ENCODE measurements at places on chromosomes 7 and 10. TPM values are rescaled to one million over a fixed set of nuclear protein-coding genes. Genes with fewer than 3 reads are reported as not detected.
A peak's percentile ranks its signal among the peaks of the same experiment; 100 is the strongest.

AMPH gene
- 1.6 TPM for polyA plus RNA-seq

DNA sequence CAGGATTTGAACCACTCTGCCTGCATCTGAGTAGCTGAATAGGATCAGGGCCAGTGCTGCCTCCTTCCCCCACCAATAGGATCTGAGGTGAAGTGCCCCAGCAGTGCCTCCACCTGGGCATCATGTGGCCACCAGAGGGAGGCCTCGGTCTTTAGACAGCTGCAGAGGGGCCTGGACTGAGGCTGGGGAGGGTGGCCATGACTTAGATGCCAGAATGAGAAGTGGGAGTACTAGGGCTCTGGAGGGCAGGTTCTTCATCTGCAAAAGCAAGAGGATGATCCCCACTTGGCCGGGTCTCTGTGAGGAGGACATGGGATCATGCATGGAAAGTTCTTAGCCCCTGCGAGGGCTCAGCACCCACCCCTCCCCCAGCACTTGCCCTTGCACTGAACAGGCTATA is 56.9 kb downstream of the NEUROG3 start:
- DNase-seq, result no peak

CYP2C18 gene
- not detected for polyA plus RNA-seq

GRCh38 chr10:119235356-119235755 is 28.0 kb downstream of the GRK5 start:
- no peak for DNase-seq

ASL gene
- polyA plus RNA-seq, result 57.2 TPM

GRCh38 chr10:77989081-77989724 is 40.1 kb downstream of the POLR3A start:
- DNase-seq, result no peak

- DNase-seq, result no peak
These were observed 52.8 kb upstream of the GPR26 start for GRCh38 chr10:123613346-123613850.

DNA sequence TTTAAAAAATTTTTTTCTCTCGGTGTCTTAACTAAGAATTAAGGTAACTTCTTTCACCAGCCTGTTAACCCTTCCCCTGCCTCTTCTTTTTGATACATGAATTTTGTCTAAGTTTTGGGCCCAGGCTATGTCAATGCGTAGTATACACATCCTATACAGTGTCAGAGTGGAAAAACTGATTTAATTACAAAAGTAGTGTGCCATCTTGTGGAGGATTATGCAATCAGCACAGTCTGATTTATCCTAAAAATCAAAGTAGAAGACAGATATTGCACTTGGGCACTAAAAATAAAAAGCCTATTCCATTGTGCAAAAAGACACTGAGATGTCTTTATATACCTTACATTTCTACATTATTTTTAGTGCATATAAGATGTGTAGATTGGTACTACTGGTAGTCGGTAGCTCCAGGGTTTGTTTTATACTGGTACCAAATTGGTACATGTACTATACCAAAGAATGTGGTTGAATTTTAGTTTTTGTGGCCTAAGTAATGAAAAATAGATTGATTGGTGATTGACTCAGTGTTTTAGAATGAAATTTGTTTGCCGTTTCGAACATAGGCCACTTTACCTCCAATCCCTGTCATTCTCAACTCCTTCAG is 96.6 kb downstream of the MKLN1 start:
- no peak for DNase-seq

DNA sequence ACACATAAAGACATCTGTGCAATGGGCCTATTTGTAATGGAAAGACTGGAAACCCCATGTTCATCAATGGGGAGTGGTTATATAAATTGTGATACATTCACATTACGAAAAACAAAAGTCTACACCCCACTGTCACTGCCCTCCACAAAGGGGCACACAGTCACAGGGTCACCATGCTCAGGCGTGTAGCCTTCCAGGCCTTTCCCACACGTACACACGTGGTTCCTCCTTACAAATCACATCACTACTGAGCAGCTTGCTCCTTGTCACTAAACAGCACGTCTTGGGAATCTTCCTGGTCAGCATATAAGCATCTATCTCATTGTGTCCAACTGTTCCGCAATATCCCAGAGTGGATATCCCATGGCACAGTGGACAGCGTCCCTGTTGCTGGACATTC is 163.1 kb downstream of the SLIT1 start:
- DNase-seq, result no peak

- no peak for DNase-seq
These were observed 44.4 kb downstream of the AOC1 start for GRCh38 chr7:150896562-150897209.

DNA sequence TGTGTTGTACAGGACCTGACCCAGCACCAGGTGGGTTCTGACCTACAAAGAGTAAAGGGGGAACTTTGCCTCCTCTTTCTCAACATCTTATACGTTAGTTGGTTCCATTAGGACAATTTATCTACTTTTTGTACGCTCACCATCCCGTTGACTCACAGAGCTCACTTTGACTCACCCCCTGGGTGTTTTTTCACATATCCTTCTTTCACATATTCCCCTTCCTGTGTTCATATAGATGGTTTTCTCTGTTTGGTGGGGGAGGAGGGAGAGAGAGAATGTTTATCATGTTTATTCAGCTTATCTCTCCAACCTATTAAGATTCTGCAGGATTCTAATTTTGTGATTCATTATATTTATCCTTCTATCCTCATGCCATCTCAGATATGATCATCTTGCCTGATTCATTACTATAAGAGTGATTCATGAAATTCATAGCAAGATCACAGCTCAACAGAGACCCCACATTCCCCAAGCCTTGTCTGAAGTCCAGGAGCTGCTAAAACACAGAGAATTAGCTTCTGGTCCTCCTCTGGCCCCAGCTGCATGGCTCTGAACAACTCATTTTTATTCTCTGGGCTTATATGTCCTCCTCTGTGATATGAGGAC is 37.2 kb downstream of the PRSS2 start:
- no peak for DNase-seq

PLCE1 gene
- 3.7 TPM for polyA plus RNA-seq

CREB5 gene
- 2.6 TPM for polyA plus RNA-seq

FAM25C gene
- not detected for polyA plus RNA-seq

DNA sequence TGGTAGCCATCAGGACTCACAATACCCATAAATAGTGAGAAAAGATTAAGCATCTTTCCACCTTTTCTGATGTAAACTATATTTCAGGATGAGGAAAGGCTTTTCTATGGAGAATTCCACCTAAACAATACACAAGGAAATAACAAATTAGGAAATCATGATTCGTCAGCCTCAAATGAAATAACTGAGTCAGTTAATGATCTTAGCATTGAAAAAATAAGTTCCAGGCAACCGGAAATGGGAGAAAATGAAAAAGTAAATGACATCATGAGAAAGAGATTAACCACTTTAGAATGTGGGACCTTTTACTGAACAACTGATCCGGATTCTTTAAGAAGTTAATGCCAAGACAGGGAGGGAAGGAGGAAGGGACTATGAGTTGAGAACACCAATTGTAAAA is 742.3 kb downstream of the TNS3 start:
- no peak for DNase-seq

GRCh38 chr7:8382004-8382730 is 51.2 kb upstream of the NXPH1 start:
- DNase-seq, result no peak

DNA sequence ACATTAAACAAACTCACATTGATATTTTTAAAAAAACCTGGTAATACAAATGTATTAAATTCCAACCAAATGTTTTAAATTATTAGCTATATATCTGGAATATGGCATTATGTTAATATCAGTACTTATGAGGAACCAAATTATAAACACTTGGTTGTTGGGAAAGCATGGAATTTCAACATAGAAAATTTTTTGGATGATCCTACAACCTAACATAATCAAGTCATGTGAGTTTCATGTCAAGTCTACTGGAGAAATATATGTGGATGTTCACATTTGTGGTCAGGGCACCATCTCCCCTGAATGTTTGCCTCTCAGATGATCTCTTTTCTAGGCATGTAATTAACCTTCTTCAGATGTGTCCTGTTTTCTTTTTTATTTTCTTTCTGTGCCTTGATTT is 5.2 kb upstream of the POT1 start:
- DNase-seq, result no peak

- no peak for DNase-seq
These were observed 89.1 kb downstream of the KIAA1549 start for GRCh38 chr7:138892006-138892630.

CACNB2 gene
- 0.12 TPM for polyA plus RNA-seq

ANKIB1 gene
- polyA plus RNA-seq, result 45.1 TPM

GRCh38 chr10:91924212-91925021 is 847 bp downstream of the BTAF1 start:
- no peak for DNase-seq

ALOX5 gene
- polyA plus RNA-seq, result not detected

GRCh38 chr7:104931181-104931781 is 82.7 kb upstream of the KMT2E start:
- DNase-seq, result no peak

PNLIPRP1 gene
- not detected for polyA plus RNA-seq

PNLIPRP3 gene
- not detected for polyA plus RNA-seq

GRCh38 chr10:17144757-17145156 is 15.1 kb upstream of the CUBN start:
- DNase-seq, result no peak

CALHM1 gene
- not detected for polyA plus RNA-seq

- no peak for DNase-seq
These were observed 764.0 kb upstream of the LRRN3 start for GRCh38 chr7:110326966-110327365.

GRCh38 chr10:79401015-79401921 is 44.2 kb downstream of the ZCCHC24 start:
- no peak for DNase-seq

DNA sequence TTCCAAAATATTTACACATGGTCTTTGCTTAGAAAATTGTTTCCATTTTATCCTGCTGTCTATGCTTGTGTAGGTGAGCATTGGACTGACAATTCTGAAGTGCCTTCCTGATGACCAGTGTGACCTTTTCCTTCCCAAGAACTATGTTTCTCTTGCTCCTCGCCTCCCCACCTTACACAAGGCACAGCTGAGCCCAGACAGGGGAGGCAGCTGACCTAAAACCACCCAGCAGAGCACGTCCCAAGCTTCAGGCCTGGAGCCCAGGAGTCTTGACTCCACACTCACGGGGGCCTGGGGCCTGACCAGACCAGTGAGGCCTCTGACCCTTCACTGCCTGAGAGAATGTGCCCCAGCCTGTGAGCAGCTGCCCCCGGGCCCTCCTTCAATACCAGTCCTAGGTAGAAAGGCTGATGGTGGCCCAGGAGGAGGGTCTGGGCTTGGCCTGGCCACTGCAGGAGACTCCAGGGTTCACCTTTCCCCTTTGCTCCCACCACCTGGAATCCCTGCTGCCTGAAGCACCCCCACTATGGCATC is 7.0 kb downstream of the CALML5 start:
- no peak for DNase-seq

DNA sequence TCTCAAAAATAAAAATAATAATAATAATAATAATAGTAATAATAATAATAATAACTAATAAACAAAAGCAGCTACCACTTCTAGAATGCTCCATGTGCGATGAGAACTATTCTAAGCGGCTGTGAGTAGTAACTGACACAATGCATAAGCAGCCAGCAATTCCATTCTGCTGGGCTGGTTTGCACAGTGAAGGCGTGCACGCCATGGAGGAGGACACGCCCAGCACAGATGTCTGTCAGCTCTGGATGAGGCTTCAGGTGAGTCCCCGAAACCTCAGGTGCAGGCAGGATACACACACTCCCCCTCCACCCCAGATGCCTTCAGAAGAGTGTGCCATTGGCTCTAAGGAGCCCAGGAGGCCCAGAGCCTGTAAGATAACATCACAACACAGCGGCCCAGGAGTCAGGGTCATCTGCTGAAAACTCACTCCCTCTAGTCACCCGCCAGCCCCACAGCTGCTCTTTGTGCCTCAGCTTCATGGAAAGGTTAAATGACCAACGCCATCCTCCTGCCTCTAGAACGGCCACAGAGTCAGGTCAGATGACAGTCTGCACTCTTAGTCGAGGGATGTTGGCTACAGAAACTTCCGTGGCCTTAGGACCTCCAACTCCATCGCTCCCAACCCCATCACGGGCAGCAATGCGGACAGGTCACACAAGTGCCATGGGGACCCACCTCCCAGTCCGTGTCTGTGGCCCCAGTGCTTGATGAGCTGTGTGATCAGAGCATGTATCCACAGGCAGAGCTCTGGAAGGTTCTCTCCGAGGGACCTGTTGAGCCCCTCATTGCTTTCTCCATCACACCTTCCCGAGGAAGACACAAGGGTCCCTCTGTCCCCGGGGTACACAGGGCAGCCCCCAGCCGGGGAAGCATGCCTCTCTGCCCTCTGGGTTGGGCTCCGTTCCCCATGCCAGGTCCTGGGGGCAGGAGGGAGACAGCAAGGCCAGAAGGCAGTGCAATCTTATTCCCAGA is 103.9 kb downstream of the CTBP2 start:
- DNase-seq, result no peak

DNA sequence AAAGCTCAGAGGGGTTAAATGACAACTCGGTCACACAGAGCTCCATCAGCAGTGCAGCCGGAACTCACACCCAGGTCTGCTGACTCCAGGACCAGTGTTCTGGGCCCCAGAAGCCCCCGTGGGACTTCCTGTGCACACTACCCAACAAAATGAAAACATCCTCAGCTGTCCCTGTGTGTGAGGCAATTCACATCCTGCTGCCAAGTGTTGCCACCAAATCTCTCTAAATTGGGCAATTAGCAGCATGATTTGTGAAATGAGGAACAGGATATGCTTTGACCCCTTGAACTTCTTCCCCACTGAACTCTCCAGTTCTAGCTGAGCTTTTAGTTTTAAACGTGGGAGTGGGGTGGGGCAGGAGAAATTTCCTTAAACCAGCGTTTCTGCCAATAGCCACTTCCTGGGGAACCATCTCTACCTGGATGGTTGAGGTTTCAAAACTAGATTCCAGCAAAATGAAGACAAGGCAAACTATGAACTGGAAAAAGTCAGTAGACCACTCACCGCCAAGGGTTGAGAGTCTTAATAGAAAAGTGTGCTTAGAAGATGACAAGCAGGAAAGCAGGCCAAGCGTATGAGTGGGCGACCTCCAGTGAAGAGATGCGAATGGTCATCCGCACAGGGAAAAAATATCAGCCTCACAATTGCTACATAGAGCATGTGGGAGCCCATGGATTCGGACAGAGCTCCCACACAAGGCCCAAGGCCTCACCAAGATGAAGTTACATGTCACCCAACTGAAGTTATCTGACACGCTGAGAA is 51.9 kb upstream of the CHST15 start:
- DNase-seq, result no peak

GHRHR gene
- polyA plus RNA-seq, result not detected

DNA sequence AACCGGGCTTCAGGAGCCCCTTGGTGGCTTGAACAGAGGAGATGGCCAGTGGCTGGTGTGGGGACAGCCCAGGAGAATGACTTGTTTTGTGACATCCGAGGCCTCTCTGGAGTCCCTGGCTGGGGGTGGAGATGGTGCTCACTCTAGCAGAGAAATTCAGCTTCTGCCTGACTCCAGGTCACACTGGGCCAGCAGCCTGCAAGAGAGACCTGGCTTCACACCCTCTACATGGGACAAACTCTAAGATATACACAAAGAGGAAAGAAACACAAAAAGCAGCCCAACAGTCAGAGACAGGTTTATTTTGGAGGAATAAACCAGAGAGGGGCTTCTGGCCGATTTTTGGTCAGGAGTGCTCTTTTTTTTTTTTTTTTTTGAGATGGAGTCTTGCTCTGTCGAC is 132.8 kb downstream of the ELFN1 start:
- DNase-seq, result no peak

GRCh38 chr7:149310113-149310836 is 48.3 kb downstream of the ZNF783 start:
- DNase-seq, result peak; percentile 22

All from BJ (cell line).